ENCODE measurements at places on chromosomes 7 and 10. TPM values are rescaled to one million over a fixed set of nuclear protein-coding genes. Genes with fewer than 3 reads are reported as not detected.

Gene TMEM236
- 0.14 TPM for total RNA-seq

Gene GIMAP4
- 242 TPM for total RNA-seq

Gene TCAF1
- total RNA-seq = 45.1 TPM

Gene PCLO
- total RNA-seq = 0.72 TPM

Gene MYOZ1
- not detected for total RNA-seq

Gene LRIT1
- total RNA-seq = not detected

Gene FRG2B
- not detected for total RNA-seq

Gene RBM17
- total RNA-seq = 71.5 TPM

Gene LGI1
- not detected for total RNA-seq

Gene BHLHA15
- total RNA-seq = 1.4 TPM

Gene TCAF2
- total RNA-seq = 31.0 TPM

Gene TMEM178B
- not detected for total RNA-seq

Gene FAM25A
- not detected for total RNA-seq

Data from thoracic aorta endothelial cell (primary cell).